ENCODE measurements at places on chromosomes 11 and 22.

DNA sequence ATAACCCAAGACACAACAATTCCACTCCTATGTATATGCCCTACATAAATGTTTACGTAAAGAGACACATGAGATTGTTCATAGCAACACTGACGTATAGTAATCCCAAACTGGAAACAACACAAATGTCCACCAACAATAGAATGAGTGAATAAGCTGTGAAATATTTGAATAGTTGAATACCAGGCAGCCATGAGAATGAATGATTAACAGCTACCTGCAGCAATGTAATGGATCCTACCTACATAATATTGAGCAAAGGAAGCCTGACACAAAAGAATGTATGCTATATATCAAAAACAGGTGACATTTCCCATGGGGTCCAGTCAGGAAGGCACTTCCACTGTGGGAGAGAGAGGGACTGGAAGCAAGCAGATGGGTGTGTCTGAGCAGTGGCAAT lies 92.8 kb upstream of the LINC01488 start:
- DNase-seq, result no peak

DNA sequence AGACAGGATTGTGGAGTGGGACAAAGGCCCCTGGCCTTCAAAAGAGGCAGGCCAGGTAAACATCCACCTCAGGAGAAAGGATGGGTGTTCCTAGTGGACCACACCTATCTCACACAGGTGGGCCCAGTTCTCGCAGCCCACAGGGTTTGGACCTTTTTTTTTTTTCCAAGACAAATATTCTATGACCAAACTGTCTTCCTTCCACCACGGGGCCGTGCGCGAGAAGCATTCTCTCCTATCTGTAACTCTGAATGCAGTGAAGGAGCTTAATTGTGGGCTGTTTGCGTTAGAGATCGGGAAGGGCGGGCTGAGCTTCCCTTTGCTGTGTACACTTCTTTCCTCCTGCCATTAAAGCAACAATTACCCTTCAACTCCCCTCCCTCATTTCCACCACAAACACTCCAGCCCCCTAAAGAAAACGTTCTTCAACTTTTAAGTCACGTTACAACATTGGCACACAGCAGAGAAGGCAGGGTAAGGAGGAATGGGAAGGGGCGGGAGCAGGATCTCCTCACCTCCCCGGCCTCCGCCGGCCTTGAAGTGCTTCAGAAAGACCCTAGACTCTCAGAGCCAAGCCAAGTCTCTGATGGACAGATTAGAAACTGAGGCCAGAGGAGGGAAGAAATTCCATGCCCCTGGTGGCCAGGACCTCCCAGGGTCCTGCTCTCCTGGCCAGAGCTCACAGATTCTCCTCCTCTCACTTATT lies 238.4 kb downstream of the BUD13 start:
- DNase-seq, result no peak

DNA sequence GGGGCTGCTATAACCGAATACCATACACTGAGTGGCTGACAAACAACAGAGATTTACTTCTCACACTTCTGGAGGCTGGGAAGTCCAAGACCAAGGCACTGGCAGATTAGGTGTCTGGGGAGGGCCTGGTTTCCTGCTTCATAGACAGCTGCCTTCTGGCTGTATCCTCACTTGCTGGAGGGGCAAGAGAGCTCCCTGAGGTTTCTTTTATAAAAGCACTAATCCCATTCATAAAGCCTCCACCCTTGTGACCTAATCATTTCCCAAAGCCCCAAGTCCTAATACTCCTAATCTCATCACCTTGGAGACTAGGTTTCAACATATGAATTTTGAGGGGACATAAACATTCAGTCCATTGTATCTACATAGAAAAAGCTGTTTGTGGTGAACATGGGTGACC lies 131.8 kb downstream of the KIRREL3 start:
- DNase-seq, result no peak

GRCh38 chr22:32336121-32336603 lies 21.5 kb upstream of the RFPL3 start:
- DNase-seq, result no peak

- DNase-seq, result no peak
These were observed 4.2 kb downstream of the LMO1 start for GRCh38 chr11:8259306-8259959.

DNA sequence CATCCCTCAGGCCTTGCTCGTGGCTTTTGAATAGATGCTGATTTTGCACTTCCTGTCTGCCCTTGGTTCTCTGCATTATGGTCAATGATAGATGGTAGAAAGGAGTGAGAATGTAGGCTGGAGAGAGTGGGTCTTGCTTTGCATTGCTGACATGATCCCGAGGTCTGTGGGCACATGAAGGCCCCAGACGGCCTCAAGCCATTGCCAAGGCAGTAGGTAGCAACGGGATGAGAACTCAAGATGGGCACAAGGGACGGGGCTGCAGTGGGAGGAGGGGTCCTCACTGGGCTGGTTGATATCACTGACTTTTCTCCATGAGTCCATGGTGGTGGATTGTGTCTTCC lies 54.0 kb downstream of the GAB4 start:
- no peak for DNase-seq

DNA sequence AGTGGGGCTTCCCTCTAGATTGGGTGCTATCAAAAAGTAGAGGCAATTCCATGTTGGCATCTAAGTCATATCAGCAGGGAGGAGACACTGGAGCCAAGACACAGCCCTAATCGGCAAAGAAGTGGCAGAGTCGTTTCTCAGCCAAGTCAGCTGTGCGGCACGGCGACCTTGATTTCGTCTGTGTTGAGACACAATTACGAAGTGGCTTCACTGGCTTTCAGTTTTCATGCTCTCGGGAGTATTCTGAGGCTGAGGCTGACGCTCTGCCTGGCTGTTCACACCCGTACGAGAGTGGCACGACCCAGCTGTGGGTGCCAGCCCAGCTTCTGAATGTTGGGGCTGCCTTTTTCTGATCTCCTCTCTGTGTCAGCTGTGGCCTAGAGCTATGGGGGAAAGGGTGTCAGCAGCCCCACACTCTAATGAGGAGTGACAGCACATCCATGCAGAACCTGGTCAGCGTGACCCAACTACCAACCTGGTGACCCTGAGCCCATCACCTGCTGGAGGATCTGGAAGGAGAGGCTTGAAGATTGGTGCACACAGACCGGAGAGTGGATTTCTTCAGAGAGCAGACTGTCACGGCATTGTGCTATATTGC lies 105.7 kb upstream of the TMEM45B start:
- DNase-seq, result no peak

GRCh38 chr11:64469288-64469687 lies 110.3 kb downstream of the RPS6KA4 start:
- no peak for DNase-seq

DNA sequence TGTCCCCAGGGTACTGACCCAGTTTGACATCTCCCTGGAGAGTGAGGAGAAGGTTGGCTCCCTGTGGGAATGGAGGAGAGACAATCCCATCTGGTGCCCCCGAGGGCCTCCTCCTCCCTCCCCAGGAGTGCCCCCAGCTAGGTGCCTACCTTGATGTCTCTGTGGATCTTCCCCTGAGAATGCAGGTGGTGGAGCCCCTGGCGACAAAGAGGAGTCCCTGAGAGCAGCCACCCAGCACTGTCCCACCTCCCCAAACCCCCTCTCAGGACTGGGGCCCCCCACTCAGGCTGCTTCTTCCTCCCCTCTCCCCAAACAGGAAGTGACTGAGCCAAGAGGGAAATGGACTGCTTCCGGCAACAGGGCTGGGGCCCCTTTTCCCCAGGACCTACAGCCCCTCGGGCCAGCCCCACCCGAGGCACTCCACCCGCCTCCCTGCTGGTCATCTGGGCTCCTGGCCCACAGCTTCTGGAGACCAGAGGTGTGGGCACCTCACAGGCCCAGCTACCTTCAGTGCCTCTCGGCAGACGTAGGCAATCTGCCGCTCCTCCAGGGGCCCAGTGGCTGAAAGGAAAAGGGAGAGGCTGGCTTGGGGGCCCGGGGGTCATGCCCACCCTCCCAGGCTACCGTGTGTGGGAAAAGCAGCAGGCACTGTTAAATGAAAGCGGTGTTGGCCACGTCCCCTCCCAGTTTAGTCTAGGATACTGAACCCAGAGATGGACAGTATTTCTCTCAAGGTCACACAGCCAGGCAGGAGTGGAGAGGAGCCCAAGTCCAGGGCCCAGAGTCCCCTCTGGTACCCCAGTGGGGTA lies 1.2 kb downstream of the MAP4K2 start:
- DNase-seq, result no peak

GRCh38 chr22:37088108-37088605 lies 21.4 kb downstream of the TMPRSS6 start:
- DNase-seq, result no peak

DNA sequence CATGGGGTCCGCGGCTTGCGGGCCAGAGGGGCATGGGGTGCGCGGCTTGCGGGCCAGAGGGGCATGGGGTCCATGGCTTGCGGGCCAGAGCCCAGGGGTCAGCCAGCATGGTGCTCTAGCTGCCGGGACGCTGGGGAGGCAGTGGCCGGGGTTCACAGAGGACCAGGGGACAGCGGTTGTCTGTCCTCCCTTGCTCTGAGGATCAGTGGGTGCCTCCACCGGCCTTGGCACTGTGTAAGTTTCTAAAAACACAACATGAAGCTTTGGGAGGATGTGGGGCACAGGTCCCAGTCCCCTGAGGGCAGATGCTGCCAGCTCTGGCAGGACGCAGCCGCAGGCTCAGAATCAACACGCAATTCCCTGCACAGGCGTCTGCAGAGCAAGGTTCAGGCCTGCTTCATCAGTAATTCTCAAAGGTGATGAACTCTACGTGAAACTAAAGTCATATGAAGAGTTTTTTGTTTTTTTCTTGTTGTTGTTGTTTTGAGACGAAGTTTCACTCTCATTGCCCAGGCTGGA lies 3.0 kb downstream of the MLC1 start:
- no peak for DNase-seq

- DNase-seq, result no peak
These were observed 250.6 kb upstream of the PLET1 start for GRCh38 chr11:112511271-112511670.

DNA sequence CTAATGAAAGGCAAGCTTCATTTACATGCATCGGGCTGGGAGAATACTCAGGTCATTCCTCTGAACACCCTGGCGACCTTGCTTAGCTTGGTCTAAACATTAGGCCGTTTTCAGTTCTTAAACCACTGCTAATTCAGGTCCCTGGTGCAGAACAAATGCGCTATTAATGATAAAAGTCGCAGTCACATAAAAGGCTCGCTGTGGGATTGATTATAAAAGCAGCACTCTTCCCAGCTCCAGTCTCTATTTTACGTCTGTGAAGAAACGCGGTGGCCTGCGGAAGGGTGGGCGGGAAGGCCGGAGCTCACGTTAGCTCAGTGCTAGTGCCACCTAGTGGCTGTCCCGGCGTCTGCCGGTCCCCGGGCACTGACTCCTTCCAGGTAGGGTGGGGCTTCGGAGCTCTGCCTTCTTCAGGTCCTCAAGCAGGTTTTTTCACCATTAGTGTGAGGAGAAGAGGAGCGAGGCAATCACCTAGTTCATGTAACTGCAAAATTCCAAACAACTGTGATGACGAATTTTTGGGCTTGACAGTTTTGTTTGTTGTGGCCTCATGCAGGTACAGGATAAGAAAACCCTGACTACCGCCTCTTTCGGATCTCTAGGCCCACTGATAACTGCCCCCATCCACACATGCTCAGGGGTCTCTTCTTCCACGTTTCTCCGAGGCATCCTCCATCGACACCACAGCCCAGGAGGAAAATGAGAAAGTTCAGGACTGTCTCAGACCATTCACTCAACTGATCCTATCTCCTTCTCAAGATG lies 66.5 kb upstream of the CLMP start:
- DNase-seq, result peak; percentile 12

GRCh38 chr22:37228106-37229011 lies 15.7 kb downstream of the RAC2 start:
- no peak for DNase-seq

DNA sequence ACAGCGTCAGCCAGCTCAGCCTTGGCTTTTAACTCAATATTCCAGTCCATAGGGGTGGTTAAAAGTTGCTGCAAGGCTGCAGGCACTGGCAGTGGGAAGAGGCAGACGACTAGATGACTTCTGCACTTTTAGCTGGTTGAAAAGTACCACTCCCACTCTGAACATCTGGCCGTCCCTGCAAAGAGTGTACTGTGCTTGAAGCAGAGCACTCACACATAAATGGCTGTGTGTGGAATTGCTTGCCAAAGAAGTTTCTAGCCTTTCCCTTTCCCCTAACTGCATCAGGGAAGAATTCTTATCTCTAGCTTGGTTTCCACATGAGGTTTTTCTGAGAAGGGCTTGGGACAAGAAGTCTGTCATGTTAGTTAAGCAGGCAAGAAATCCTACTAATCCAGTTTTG lies 5.1 kb upstream of the PHLDB1 start:
- DNase-seq, result no peak

- DNase-seq, result no peak
These were observed 117.8 kb downstream of the SERGEF start for GRCh38 chr11:17894929-17895658.

GRCh38 chr11:78274739-78275138 lies 86.0 kb downstream of the USP35 start:
- no peak for DNase-seq

DNA sequence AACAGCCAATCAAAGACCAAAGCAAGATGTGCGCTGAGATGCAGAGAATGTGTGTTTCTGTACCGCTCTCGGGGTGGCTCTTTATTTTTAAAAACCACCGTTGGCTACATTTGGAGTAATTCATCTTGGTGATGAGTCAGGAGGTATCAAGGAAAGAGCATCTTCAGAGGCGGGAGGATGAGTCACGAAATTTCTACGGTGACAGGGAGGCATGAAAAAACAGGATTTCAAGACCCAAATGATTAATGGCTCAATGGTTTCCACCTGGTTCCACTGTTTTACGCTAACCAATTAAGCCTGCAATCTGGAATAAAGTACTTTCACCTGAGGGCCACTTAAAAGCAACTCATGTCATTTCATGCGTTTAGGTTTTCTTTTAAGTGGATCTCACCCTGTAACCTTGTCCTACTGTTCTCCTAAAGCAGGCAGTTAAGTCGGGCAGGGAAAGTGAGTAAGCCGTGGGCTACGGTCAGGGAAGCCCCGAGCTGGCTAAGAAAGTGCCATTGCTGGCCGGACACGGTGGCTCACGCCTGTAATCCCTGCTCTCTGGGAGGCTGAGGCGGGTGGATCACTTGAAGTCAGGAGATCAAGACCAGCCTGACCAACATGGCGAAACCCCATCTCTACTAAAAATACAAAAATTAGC lies 74.6 kb downstream of the CELSR1 start:
- DNase-seq, result no peak

DNA sequence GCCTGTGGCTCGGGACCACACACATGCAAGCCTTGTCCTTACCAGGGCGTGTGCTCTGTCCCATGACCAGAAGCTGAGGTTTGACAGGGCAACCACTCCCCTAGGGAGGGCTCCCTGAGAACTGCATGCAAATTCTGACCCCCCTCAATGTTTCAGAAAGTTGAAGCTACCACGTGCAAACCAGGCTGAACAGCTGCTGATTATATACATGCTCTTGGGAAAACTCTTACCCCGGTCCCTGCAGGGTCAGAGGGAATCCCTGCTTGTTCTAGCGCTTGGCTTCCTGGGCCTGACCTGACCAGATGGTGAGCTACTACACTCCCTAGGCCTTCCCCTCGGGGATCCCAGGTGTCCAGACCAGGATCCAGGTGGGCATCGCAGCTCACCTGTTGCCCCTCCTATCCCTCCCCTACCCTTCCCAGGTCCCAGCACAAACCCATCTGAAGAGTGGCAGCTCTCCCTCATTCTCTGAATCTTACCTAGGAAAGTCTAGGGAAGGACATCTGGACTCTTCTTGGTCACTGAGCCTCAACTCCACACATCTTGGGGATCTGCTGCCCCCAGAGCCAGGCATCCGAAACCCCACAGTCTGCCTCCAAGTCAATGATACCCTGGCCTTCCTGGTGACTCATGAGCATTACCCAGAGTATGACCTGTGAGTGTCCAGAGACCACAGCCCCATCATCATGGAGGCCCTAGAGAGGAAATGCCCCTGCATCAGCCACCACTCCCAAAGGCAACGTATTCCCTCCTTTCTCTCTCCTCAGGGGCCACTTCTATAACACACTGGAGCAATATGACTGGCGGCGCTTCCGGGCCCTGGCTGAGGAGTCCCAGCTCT lies 61.5 kb downstream of the BTG4 start:
- DNase-seq, result no peak
